Myocyte (in vitro differentiated cells): ENCODE measurements at places on chromosomes 12 and 14. TPM values are rescaled to one million over a fixed set of nuclear protein-coding genes. Genes with fewer than 3 reads are reported as not detected.

Gene GLRX5
- total RNA-seq, result 67.1 and 69.5 TPM in 2 replicates

GRCh38 chr12:27163048-27163715, 80.8 kb upstream of the C12orf71 start:
- peak; percentile 44 for DNase-seq

DNA sequence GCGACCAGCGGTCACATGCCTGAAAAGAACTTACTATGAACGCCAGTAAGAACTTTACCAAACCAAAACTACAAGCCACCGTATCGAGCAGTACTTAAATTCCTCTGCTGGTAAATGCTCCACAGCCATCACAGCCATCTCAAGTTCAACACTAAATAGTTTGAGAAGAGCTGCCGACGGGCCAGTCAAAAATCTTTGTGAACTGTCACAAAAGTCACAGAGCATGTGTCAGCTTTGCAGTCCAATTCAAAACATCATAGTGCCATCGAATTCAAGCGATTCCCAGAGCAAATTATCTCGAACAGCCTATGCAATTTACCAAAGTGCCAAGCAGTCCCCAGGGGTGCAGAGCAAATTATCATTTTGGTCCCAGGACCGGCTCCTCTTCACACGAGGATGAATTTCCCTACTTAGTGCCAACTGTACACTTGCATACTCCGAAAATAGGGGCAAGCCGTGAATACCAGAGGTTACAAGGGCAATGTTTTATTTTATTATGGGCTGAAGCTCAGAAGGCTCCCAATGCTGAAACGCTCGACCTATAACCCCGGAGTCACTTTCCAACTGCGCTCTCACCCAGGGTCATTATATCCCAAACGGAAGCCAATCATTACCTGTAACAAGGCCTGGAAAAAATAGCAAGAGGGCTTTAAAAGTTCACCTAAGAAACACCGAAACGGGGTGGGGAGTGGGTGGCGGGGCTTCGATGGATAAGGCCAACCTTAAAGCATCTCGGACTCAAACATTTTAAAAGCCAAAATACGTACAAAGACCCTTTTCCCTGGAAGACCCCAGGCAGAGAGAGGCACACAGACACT, 1.1 kb downstream of the LRP6 start:
- peak; percentile 35 for DNase-seq

DNA sequence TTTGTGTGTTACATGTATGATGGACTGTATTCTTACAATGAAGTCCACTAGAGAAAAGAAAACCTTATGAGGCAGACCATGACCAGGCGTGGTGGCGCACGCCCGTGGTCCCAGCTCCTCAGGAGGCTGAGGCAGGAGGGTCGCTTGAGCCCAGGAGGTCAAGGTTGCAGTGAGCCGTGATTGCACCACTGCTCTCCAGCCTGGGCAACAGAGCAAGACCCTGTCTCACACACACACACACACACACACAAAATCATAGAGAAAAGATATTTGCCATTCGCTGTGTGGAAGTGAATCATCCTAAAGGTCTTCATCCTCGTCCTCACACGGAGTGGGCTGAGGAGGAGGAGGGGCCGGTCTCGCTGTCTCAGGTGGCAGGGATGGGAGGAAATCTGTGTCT, 32.3 kb downstream of the LRCOL1 start:
- no peak for DNase-seq

- peak; percentile 28 for DNase-seq
Measured at GRCh38 chr12:79055926-79056674, 191.5 kb downstream of the SYT1 start.
